RWPE2 (cell line): ENCODE measurements at places on chromosomes 12 and 14.
A peak's percentile ranks its signal among the peaks of the same experiment; 100 is the strongest.

DNA sequence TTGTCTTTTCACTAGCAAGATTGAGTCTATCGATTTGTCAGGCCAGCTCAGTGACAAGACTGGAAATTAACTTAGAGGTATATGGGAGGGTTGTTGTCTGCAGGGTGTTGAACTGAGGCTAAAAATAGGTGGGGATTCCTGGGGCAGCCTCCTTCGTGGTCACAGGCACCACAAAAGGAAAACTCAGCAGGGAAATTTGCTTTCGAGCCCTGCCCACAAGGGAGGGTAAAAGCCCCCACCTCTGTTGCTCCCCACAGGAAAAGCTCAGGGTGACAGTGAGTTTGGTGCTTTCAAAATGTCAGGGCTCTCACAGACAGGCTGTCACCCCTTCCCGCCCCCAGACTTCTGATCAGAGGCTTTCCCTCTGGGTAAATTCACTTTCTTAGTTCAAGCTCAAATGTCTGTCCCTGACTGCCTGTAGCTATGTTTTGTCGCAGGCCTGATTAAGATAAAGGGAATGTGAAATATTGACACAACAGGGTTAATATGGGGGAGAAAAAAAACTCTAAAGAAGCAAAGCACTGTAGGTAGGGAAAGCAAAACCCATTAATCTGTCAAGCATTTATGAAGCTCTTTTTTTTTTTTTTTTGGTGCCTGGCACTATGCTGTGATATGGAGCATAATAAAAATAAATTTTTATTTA lies 11.7 kb upstream of the NFKBIA start:
- no peak for DNase-seq
- no peak overlapping the region for H3K4me3 ChIP-seq
- H3K4me1 ChIP-seq, result peaks cover 24% of the 10 kb centered on the region
- no peaks in the 10 kb centered on the region for H3K27me3 ChIP-seq
- H3K27ac ChIP-seq, result no peak overlapping the region

GRCh38 chr14:89767861-89768268 lies 186.7 kb downstream of the EFCAB11 start:
- no peaks in the 10 kb centered on the region for H3K27me3 ChIP-seq
- no peak overlapping the region for H3K4me3 ChIP-seq
- no peaks in the 10 kb centered on the region for H3K4me1 ChIP-seq
- no peak overlapping the region for H3K27ac ChIP-seq
- no peak for DNase-seq
- no peaks in the 10 kb centered on the region for H3K36me3 ChIP-seq

DNA sequence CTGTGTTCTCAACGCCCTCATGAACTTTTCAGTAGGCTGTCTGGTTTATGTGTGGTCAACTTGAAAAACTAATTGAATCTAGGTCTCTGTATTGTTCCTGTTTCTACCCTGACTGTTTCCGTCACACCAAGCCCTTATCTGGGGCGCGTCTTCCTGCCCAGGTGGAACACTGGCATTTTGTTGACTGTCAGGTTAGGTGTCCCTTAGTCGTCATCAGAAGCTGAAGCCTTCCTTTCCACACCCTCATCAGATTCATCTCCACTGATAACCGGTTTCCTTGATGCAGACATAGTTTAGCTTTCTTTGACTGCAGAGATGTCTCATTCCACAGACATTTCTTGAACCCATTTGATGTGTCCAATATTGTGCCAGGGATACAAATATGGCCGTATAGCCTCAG lies 96.5 kb downstream of the DUSP16 start:
- no peak overlapping the region for H3K27ac ChIP-seq
- H3K4me1 ChIP-seq, result peaks cover 12% of the 10 kb centered on the region
- no peak overlapping the region for H3K4me3 ChIP-seq
- no peaks in the 10 kb centered on the region for H3K36me3 ChIP-seq

DNA sequence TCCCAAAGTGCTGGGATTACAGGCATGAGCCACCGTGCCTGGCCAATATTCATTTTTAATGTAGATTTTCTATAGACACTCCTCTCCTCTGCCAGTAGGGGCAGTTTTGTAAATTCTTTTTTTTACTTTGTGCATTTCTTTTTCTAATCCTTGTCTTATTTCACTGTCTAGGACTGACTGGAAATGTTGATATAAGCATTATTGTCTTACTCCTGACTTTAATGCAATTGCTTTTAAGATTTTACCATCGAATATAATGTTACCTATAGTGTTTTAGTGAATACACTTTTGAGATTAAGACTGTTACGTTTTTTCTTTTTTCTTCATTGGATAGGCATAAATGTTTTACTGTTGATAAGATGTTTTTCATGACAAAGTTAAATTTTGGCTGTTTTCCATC lies 35.4 kb upstream of the EMP1 start:
- no peaks in the 10 kb centered on the region for H3K27me3 ChIP-seq
- no peak for DNase-seq
- H3K4me1 ChIP-seq, result peaks cover 13% of the 10 kb centered on the region

GRCh38 chr12:12661086-12661856 lies 34.7 kb downstream of the GPR19 start:
- no peaks in the 10 kb centered on the region for H3K36me3 ChIP-seq
- no peak overlapping the region for H3K4me3 ChIP-seq
- no peaks in the 10 kb centered on the region for H3K4me1 ChIP-seq
- no peak for DNase-seq

GRCh38 chr12:20852649-20853048 lies 42.1 kb downstream of the SLCO1B3 start:
- no peaks in the 10 kb centered on the region for H3K36me3 ChIP-seq
- H3K4me3 ChIP-seq, result no peak overlapping the region
- H3K27me3 ChIP-seq, result no peaks in the 10 kb centered on the region
- no peaks in the 10 kb centered on the region for H3K4me1 ChIP-seq
- DNase-seq, result no peak

GRCh38 chr14:20632448-20632830 lies 9.1 kb downstream of the OR6S1 start:
- H3K4me3 ChIP-seq, result peak overlapping the region; percentile 38
- no peak overlapping the region for H3K27ac ChIP-seq
- H3K27me3 ChIP-seq, result no peaks in the 10 kb centered on the region
- H3K36me3 ChIP-seq, result no peaks in the 10 kb centered on the region
- H3K4me1 ChIP-seq, result peaks cover 21% of the 10 kb centered on the region

DNA sequence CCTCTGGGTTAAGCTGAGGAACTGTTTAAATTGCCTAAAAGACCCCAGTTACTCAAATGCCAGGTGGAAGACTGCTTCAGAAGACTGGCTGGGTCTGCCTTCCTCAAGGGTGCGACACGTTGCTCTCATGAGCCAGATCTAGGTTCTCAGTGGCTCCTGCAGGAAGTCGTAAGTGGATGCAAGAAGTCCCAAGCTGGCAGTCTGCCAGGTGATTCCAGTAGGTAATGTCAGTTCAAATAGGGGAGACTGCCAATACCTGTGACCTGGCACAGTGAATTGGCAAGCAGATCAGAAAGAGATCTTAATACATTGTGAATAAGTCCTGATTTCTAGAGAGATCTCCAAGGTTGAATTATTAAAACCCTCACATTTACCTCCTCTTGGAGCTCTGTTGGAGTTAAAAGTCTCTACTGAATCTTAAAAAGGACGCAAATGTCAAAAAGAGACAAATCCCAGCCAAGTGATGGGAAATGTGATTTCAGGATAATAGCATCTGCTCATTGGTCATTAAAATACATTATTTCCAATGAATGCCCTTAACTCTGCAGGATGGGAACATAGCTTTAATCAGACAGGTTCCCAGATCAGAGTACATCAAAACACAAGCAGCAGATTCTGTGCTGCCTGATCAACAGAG lies 98.8 kb upstream of the FRMD6 start:
- DNase-seq, result peak; percentile 91
- no peaks in the 10 kb centered on the region for H3K27me3 ChIP-seq
- H3K36me3 ChIP-seq, result peaks cover 11% of the 10 kb centered on the region
- H3K27ac ChIP-seq, result peak overlapping the region; percentile 100
- H3K4me1 ChIP-seq, result peaks cover 46% of the 10 kb centered on the region

- H3K27me3 ChIP-seq, result no peaks in the 10 kb centered on the region
- no peak overlapping the region for H3K27ac ChIP-seq
- H3K4me1 ChIP-seq, result peaks cover 7% of the 10 kb centered on the region
- H3K36me3 ChIP-seq, result peaks cover 1% of the 10 kb centered on the region; the same call in 1 of the 2 replicates
- DNase-seq, result no peak
Measured at GRCh38 chr14:74085828-74086227, 1.1 kb downstream of the LIN52 start.

GRCh38 chr12:118493962-118494361 lies 117.6 kb downstream of the SUDS3 start:
- H3K27me3 ChIP-seq, result no peaks in the 10 kb centered on the region
- no peak overlapping the region for H3K4me3 ChIP-seq
- no peak overlapping the region for H3K27ac ChIP-seq
- no peaks in the 10 kb centered on the region for H3K36me3 ChIP-seq

DNA sequence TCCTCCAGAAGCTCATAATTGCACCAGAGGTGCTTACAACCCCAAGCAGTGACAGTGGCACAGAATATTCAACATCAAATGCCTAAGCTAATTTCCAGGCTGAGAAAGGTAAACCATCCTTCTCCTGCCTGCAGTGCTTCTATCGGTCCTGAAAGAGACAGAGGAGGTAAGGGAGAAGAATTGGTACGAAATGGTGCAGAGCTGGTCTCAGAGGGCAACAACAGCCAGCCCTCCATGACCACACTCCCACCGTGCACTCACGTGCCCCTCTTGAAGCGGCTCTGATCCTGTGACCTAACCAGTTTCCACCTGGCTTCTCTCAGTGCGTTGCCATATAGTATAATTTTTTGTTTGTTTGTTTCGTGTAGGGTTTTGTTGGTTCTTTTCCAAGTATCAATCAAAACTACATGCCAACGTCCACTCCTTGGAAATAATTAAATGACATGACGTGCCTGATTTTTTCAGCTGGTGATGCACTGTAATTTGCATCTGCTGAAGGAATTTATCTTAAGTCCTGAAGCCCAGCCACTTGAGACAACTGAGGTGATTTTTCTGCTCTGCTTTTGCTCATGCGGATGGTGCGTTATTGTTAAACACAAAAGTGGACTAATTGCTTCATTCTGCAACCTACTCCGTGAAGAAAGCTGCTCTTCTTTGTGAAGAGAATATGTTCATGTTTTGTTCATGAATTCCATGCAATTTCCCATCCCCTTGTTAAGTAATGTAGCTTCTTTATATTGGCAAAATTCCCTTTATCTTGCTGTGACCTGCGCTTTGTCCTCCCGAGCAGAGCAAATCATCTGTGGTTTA lies 1.3 kb upstream of the ATP2A2 start:
- H3K27ac ChIP-seq, result peak overlapping the region; percentile 89
- peaks cover 31% of the 10 kb centered on the region for H3K36me3 ChIP-seq
- DNase-seq, result no peak
- H3K4me1 ChIP-seq, result peaks cover 15% of the 10 kb centered on the region

DNA sequence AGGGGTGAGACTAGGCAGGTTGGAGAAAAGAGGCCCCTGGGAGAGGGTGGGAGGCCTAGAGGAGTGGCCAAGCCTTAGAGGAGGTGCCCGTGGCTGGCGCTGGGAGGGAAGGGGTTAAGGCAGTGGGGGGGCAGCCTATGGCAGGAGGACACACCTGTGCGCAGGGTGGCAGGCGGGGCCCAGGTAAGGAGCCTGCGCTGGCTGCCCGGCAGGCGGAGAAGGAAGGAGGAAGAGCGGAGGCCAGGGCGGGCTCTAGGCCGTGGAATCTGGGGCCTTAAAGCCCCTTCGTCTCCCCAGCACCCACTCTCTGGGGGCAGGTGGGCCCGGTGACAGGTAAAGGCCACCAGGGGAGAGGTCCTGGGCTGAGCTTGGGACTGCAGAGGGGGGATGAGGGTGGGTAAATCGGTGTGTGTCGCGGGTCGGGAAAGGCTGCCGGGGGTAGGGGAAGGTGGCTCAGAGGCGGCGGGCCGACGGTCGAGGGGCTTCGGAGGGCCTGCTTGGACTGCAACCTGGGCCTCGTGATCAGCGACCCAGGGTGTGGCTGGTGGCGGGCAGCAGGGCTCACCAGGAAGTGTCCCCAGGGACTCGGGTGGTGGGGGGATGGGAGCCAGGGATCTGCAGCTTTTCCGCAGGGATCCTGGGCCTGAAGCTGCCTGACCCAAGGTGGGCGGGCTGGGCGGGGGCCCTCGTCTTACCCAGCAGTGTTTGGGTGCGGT lies 7.3 kb downstream of the PHB2 start:
- peaks cover 45% of the 10 kb centered on the region for H3K36me3 ChIP-seq
- peak; percentile 96 for DNase-seq

DNA sequence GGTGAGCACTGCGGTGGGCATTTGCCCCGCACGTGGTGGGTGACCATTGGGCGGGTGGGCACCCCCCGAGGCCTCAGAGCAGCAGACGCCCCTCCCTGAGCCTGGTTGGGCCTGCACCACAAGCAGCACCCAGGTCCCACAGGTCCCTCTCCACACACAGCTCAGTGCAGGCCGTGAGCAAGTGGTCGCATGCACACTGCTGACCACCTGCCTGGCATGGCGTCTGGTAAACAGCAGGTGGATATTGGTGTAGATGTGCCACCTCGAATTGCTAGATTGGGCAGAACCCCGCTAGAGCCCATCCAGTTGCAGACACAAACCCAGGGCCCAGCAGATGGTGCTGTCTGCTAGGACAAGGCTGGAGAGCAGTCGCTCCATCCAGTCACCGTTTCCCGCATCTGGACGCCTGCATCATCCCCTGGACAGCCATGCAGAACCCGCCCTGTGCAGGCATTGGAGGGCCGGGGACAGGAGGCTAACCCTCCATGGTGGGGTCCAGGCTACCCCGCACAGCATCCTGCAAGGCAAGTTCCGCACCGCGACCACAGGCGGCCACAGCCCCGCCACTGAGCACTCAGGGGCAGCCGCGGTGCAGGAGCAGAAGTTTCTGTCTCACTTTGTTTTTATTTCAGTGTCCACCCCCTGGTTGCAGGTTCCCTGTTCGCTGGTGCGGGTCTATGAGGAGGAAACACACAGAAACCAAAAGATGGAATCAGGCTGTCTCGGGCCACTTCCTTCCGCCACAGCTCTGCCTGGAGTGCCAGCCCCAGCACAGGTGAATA lies 45.6 kb upstream of the RIMBP2 start:
- DNase-seq, result no peak
- peak overlapping the region; percentile 10 for H3K4me3 ChIP-seq
- H3K4me1 ChIP-seq, result no peaks in the 10 kb centered on the region
- H3K27ac ChIP-seq, result no peak overlapping the region
- H3K36me3 ChIP-seq, result no peaks in the 10 kb centered on the region

DNA sequence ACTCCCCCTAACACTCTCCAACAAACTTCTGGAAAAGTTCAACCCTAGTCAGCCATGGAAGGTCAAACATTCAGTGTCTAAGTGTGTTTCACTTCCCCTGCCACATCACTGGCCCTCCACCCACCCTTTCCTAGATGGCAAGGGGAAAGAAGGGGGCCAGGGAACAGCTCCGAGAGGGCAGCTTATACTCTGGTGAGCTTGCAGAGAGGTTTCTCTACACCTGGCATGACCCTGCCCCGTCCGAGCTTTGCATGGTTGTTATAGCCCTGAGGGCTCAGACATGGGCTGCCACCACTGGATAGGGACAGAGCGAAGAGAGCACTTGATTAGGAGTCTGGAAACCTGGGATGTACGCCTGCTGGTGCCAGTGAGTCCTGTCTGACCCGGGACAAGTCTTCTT lies 4.0 kb downstream of the ACVRL1 start:
- no peak overlapping the region for H3K27ac ChIP-seq
- no peak for DNase-seq
- no peaks in the 10 kb centered on the region for H3K4me1 ChIP-seq
- H3K27me3 ChIP-seq, result peaks cover 13% of the 10 kb centered on the region
- H3K36me3 ChIP-seq, result no peaks in the 10 kb centered on the region
